ENCODE measurements at places on chromosomes 3 and 15.

DNA sequence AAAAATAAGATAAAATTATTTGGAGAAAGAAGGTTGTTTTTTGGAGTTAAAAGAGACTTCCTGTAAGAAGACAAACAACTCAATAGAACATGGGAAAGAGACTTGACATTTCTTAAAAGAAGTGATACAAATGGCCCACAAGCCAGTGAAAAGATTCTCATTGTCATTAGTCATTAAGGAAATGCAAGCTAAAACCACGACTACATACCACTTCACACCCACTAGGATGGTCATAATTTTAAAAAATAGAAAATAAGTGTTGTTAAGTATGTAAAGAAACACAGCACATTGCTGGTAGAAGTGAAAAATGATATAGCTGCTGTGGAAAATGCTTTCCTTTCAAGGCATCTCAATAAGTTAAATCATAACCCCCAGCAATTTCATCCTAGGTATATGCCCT, 44.4 kb upstream of the GK5 start:
- DNase-seq, result no peak

GRCh38 chr3:99418709-99419108, 219.7 kb upstream of the COL8A1 start:
- DNase-seq, result no peak

GRCh38 chr3:139715166-139715565, 37.4 kb upstream of the NMNAT3 start:
- no peak for DNase-seq

GRCh38 chr3:127710155-127710941, 37.6 kb downstream of the ABTB1 start:
- no peak for DNase-seq

- no peak for DNase-seq
These were observed 6.4 kb upstream of the GALK2 start for GRCh38 chr15:49163678-49164077.

Measured in cardiac fibroblast (primary cell).